ENCODE measurements at places on chromosomes 3 and 15. TPM values are rescaled to one million over a fixed set of nuclear protein-coding genes. Genes with fewer than 3 reads are reported as not detected.

DNA sequence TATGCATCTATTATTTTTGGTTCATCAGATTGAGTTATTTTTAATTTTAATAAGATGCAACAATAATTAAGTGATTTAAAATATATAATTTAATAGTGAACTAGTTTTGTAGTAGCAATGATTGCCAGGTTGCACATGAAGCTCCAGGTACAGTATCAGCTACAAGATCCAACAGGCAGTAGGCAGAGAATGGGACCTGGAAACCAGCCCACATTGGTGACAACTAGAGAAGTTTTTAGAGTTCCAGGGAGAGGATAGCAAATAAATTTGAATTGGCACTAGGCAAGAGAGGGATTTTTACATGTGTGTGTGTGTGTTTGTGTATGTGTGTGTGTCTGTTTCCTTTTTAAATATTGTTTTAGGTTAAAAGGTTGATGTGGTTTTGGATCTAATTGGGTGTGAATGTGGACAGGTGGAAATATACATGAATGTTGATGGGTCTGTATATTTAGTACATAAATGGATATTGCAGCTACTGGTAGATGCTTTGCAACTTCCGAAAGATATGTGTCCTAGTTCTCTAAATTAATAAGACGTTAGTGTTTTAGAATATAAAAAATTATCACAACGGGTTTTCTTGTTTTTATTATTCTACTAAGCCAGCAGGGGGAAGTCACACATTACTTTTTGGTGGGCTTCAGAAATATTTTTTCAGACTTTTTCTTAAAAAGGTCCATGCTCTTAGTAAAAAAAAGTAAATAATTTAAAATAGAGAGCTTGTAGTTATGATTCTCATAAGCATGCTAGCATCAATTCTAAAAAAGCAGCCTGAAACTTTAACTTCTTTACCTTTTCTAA lies 110.1 kb upstream of the GBE1 start:
- peak; percentile 33 for DNase-seq

DNA sequence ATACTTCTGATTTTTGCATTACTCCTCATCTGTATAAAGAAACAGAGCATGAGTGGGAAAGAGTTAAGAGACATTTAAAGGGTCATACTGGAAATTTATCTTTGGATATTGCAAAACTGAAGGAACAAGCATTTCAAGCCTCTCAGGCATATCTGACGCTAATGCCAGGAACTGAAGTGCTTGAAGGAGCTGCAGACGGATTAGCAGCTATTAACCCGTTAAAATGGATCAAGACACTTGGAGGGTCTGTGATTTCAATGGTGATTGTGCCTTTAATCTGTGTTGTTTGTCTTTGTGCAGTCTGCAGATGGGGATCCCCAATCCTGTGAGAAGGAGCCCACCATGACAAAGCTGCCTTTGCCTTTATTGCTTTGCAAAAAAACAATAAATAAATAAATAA lies 202.5 kb upstream of the UBE3A start:
- peak; percentile 73 for DNase-seq

DNA sequence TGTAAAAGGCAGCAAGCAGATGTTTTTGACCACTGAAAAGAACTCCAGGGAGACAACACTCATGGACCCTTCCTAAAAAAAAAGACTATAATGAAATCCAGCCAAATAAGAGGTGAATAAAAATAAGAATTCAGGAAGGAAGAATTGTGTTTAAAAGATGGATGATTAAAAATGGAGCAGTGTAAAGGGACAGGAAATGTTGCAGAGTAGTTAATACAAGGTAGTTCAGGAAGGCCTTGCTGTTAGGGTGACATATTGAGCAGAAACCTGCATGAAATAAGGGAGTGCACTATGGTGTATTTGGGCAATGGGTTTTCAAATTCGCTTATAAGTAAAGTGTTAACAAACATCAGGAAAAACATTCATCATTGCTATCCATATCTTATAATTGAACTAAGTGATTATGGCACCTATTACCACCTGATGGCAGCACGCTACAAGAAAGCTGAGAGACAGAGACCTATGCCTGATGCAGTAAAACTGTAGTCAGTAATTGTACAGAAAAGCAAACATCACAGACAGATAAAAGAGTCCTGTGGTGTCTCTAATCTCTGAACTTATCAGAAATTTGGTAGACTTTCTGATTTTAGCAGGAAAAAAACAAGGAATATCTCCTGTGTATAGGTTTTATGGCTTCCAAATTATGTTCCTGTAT lies 5.8 kb upstream of the DBR1 start:
- DNase-seq = no peak

DNA sequence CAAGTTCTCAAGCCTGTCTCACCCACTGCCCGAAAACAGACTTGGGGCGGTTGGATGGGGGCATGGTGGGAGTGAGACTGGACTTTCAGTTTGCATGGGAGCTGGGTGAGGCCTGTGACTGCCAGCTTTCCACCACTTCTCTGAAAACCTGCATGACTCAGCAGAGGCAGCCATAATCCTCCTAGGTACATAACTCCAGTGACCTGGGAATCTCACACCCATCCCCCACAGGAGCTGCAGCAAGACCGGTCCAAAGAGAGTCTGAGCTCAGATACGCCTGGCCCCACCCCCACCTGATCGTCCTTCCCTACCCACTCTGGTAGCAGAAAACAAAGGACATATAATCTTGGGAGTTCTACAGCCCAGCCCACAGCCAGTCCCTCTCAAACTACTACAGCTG lies 107.2 kb downstream of the NSMCE3 start:
- DNase-seq = no peak

DNA sequence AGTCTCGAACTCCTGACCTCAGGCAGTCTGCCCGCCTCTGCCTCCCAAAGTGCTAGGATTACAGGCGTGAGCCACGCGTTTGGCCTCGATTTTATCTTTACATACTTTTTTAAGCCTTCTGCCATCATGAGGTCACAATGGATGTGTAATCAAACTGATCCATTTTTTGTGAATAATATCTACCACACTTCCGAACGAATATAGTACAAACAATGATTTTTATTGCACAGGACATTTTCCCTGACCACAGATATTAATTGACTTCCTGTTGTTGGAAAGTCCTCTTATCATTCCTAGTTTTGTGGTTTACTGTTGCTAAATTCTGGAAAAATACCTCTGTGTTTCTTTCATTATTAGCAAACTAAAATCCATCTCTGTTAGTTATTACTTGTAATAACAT lies 68.9 kb downstream of the MINDY2 start:
- DNase-seq = no peak

GRCh38 chr3:123085932-123086627 lies 19.3 kb downstream of the PDIA5 start:
- no peak for DNase-seq

- no peak for DNase-seq
These were observed 18.1 kb upstream of the BSN start for GRCh38 chr3:49535971-49536874.

DNA sequence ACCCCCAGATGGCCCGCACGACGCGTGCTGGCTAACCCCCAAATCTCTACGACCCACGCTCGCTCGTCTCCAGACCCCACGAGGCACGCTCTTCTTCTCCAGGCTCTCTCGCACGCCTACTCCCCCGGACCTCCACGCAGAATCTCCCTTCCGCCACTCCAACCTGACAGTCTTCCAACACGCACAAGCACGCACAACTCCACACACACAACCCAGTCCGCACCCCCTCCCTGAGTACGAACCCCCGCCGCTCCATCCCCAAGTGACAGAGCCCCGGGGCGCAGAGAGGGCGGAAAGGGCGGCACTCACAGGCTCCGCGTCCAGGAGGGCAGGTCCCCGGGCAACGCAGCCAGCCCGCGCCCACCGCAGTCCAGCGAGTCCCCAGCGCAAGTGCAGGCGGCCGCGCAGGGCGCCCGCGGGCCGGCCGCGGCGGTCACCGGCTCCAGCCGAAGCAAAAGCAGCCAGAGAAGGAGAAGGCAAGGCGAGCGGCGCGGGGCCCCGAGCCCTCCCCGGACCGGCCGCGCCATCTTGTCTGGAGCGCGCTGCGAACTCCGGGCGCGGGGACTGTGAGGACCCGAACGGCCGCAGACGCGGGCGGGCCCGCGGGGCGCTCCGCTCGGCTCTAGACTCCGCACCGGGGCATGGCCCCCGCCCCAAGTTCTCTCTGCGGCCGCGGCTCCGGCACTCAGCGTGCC lies 794 bp downstream of the LRIG1 start:
- peak; percentile 51 for DNase-seq

DNA sequence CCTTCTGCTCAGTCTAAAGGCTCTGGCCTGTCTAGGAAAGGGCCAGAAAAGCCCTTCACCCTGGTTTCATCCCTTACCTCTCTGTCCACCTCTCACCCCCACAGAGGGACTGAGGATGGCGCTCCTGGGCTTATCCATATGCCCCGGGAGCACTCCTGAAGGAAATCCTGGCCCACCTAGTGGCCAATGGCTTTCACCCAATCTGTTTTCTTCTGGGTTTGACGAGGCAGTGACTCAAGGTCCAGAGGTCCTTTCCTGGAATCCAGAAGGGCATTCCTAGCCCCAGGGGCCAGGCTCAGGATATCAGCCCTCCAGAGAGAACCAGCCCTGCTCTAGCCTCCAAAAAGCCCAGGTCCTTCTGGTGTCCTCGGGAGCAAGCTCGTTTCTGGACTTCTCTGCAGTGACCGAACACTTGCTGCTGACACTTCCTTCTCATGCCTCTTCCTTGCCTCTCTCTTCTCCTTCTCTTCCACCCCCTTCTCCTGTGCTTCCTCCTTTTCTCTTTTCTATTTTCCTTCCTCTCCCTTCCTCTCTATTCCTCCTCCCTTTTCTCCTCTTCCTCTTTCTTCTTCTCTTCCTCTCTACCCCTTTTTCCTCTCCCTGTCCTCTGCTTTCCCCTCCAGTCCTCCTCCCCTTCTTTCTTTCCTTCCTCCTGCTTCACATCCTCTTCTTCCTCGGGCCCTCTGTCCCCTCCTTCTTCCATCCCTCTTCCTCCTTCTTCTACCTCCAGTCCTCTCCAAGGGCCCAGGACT lies 59.6 kb downstream of the RHCG start:
- no peak for DNase-seq

DNA sequence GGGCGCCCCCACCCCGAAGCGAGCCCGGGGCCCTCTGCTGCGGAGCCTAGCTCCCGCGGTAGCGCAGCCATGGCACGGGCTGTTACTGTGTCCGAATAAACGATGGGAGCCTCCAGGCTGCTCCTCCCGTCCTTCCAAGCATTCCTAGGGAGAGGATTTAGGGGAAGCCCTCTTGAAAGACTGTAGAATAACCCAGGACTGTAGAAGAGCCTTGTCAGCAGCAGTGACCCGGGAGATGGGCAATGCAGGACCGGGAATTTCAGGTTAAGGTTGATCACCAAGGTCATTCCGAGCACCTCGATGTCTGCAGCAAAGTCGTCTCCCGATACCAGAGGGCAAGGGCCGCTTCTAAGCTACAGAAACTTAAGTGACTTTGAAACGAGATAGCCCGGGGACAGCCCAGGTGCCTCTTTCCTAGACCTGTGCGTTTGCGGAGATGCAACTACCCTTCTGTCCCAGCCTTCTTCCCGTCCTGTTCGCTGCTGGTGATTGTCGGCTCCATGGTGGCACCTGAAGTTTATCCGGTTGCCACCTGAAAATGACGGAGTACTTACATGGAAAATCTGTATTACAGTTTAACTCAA lies 753 bp upstream of the MYO5A start:
- no peak for DNase-seq

GRCh38 chr3:14460342-14461005 lies 58.1 kb downstream of the SLC6A6 start:
- peak; percentile 50 for DNase-seq

DNA sequence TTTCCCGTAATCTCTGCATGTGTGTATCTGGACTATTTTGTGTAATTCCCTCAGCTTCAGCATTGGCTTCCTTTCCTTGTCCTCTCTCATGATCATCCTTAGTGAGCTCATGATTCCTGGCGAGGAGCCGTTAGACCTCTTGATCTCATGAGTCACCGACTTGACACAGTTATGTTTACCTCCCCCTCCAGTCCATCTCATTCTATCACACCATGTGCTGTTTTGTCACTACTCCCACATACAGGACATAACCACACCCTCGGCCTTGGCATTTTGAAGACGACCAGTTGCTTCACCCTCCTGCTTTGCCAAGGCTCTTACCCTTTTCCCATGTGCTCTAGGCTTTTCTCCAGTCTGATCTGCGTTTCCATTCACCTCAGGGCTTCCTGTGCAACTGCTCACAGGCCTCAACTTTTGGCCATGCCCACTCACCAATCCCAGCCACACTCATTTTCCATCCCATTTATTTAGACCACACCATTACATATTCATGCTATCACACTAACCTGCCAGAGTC lies 41.5 kb downstream of the CP start:
- DNase-seq = no peak

GRCh38 chr3:49668861-49669260 lies 5.3 kb upstream of the APEH start:
- DNase-seq = no peak

- no peak for DNase-seq
These were observed 84.7 kb upstream of the PPIB start for GRCh38 chr15:64247535-64247905.

DNA sequence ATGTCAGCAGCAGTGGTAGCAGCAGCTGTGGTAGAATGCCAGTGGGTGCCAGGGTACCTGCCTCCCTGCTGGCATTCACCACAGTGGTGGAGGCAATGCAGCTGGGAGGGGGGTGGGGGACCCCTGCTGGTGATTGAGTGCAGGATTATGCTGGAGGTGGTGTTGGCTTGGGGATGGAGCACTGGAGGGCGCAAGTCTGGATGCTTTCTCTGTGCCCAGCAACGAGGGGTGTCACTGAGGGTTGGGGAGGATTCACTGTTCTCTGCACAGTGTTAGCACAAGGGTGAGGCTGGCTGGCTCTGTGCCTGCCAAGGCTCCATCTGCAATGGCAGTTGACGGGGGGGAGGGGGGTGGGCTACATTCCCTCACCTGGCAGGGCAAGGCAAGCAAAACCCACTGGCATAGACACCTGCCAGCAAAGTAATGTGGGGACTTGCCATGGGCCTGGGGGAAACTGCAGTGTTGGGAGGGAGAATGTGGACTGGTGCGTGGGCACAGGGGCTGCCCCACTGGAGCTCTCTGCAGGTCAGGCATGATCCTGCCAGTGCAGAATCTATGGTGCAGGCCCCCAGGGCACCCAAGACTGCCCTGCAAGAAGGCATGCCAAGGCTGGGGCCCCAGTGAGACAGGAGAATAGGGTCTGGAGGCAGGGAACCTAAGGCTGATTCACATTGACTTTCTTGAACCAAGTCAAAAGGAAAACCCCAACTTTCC lies 64.3 kb downstream of the MINDY4B start:
- no peak for DNase-seq

DNA sequence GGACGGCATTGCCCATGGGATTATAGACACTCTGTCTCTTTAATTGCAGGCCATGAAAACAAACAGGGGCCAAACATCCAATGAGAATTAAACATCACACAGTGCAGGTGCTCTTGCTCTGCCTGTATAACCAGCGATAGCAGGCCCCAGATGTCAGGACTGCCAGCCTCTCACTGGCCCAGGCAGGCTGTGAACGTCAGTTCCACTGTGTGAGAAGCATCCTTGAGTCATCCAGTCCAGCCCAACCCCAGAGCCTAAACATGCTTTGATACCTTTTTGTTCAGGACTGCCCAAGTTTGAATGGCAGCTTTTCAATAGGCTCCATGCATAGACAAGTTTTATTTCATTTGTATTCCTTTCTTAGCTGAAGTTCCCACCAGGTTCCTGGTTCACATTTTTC lies 189.8 kb downstream of the SLCO3A1 start:
- no peak for DNase-seq

GRCh38 chr15:41661518-41662225 lies 1.5 kb downstream of the MGA start:
- peak; percentile 84 for DNase-seq

Gene GABRB3
- total RNA-seq = 4.5 TPM

Gene PP2D1
- not detected for total RNA-seq

Gene SUCNR1
- 0.60 TPM for total RNA-seq

Gene BUB1B
- 8.0 TPM for total RNA-seq

Gene PAQR5
- 2.3 TPM for total RNA-seq

Gene SCN11A
- 0.12 TPM for total RNA-seq

Gene GUCA1C
- not detected for total RNA-seq

Gene SNTN
- total RNA-seq = 51.0 TPM

Measured in lung (tissue), 17 donors.